Inflammatory macrophage treated with lipopolysaccharide for 4 hours (primary cell): ENCODE measurements at places on chromosomes 3 and 15.
A peak's percentile ranks its signal among the peaks of the same experiment; 100 is the strongest.

DNA sequence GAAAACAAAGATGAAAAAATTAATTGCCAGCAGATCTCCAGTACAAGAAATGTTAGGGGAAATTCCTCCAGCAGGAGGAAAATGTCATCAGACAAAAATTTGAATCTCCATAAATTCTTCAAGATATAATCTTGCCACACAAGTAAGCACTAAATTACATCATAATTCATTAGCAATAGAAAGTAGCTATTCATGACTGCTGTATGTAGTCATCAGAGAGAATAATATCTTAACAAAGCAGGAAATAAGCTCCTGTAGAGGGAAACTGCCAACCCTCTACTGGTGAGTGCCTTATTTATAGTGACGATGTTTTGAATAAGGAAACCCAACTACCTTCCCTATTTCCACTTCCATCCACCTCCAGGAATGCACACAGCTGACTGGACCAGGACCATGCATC lies 15.8 kb upstream of the SLC27A2 start:
- DNase-seq = peak; percentile 82

DNA sequence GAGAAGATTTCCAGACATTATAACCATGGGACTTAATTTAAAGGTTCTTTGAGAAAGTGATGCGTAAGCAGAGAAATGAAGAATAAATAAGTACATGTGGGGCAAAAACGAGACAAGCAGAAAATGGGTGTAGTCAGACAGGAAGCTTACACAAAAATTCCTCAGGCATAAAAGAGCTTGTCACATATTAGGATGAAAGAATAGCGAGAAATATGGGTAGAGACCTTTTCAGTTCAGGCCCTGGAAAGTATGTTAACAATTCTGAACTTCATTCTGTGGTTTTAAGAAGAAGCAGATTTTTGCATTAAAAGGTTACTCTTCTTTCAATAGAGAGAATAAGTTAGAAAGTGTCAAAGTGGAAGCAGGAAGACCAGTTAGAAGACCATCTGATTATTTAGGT lies 352.4 kb downstream of the ROBO1 start:
- no peak for DNase-seq

- peak; percentile 44 for DNase-seq
These were observed 34.3 kb downstream of the ZBTB38 start for GRCh38 chr3:141402476-141403171.

DNA sequence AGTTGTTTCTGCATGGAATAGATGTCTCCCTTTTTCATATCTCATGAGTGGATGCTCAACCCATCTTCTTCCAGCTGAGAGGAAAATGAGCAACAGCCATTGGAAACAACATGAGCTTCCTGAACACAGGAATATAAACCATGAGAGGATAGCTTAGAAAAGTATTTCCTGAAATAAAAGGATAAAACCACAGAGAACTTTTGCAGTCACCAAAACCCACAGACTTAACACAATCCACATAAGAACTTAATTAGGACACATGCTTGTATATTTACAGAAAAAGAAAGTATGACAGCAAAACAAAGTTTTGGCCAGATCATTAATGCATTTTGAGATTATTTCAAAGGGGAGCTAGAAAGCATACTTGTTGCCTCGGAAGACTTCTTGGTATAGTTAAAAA lies 180.5 kb upstream of the RASGRP1 start:
- no peak for DNase-seq

GRCh38 chr3:13346481-13347389 lies 73.4 kb downstream of the NUP210 start:
- peak; percentile 56 for DNase-seq

- peak; percentile 64 for DNase-seq
These were observed 10.5 kb downstream of the ISG20 start for GRCh38 chr15:88649286-88649733.

GRCh38 chr15:63178034-63178433 lies 11.4 kb upstream of the RAB8B start:
- no peak for DNase-seq

DNA sequence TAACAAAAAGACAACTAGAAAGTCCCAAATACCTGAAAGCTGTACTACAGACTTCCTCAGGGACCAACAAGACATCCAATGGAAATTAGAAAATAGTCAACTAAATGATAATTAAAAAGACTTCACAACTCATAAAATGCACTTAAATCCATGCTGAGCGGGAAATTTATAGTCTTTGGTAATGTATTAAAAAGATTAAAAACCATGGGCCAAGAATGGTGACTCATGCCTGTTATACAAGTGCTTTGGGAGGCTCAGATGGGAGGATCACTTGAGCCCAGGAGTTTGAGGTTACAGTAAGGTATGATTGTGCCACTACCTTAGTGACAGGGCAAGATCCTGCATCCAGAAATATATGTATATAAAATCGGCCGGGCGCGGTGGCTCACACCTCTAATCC lies 45.0 kb downstream of the CPEB1 start:
- no peak for DNase-seq

DNA sequence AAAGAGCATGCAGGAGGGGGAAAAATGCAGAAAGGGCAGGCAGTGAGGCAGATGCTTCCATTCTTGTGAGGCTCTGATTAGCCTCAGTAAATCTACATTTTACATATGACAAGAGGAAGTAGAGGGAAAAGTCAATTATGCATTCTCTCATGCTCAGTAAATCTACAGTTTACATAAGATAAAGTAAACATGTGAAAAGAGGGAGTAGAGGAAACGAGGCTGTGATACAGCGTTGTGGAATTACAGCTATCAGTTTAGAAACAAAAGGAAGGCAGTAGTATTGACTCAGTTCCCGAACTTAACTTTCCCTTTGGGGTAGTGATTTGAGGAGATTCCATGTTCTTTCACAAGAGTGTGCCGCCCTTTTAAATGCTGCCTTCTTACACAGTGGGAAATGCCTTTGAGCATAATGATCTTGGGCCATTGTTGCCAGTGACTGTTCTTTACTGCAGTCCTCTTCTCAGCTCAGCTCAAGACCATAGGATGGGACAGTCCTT lies 39.3 kb downstream of the OSTN start:
- no peak for DNase-seq

DNA sequence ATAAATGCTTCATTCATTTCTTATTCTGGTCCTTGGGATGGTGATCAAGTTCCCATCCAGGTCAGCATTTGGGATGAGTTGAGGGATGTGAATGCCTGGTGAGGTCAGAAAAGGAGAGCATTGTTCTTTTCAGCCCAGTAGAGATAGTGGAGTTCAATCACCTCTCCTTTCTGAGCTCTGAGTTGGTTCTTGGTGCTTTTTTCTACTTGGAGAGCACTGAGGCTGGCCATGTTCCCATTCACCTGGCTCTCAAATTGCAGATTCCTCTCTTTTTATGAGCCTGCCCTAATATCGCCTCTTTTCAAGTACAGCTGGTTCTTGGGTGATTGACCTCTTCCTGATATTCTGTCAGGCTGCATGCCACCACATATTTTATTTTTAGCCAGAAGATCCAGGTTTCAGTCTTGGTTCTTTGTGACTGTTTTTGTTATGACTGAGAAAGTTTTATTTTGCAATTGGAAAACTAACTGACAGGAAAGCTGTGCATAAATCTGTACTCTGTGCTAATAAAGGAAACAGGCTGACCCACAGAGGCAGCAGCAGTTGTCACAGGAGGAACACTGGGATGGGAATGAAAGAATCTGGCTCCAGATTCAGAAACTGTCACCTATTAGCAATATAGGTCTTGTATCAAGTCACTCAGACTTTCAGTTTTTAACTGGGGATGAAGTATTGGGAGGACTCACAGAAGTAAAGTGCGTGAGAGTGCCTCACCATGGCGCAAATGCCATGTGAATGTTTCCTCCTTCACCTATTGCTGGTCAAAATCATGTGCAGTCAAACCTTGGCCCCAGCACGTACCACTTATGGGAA lies 10.7 kb downstream of the AQP9 start:
- DNase-seq = peak; percentile 68

- no peak for DNase-seq
These were observed 26.9 kb upstream of the CA12 start for GRCh38 chr15:63408524-63408923.
